ENCODE measurements at places on chromosomes 3 and 15.

- DNase-seq, result no peak
Observed at GRCh38 chr3:41163421-41163820, 35.9 kb upstream of the CTNNB1 start.

GRCh38 chr15:75193272-75193671 lies 8.4 kb upstream of the C15orf39 start:
- DNase-seq, result no peak

DNA sequence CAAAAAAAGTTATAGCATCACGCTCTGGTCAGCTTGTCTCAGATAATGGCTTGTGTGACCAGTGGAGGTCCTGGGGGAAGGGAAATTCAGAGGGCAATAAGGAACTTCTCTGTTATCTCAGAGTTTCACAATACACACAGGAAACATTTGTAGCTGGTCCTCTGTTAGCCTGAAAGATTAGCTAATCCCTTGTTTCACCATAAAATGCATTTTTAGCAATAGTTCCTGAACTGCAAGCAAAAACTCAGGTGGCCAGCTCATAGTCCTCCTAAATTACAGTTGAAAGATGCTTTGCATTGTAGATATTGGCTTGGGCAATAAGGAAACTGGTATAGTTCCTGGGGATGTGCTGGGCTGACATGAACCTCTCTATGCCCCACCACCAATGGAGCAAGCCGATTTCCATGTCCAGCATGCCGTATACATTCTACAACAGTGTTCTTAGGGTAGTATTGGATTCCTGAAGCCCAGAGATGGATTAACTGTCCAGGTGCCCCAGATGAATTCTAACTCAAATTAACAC lies 141.5 kb upstream of the TBL1XR1 start:
- DNase-seq, result no peak

DNA sequence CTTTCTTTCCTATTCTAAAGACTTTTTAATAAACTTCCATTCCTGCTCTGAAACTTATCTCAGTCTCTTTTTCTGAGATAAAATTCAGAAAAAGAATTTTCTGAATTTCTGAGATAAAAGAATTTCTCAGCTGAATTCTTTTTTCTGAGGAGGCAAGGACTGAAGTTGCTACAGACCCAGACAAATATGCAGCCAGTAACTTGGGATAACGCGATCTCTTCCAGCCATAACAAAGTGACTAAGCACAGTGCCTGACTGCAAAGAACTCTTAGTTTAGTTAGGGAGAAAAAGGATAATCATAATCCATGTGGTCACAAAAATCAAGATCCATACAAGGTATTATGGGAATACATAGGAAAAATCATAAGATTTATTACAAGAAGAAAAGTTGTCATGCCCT lies 222.0 kb upstream of the GAP43 start:
- no peak for DNase-seq

DNA sequence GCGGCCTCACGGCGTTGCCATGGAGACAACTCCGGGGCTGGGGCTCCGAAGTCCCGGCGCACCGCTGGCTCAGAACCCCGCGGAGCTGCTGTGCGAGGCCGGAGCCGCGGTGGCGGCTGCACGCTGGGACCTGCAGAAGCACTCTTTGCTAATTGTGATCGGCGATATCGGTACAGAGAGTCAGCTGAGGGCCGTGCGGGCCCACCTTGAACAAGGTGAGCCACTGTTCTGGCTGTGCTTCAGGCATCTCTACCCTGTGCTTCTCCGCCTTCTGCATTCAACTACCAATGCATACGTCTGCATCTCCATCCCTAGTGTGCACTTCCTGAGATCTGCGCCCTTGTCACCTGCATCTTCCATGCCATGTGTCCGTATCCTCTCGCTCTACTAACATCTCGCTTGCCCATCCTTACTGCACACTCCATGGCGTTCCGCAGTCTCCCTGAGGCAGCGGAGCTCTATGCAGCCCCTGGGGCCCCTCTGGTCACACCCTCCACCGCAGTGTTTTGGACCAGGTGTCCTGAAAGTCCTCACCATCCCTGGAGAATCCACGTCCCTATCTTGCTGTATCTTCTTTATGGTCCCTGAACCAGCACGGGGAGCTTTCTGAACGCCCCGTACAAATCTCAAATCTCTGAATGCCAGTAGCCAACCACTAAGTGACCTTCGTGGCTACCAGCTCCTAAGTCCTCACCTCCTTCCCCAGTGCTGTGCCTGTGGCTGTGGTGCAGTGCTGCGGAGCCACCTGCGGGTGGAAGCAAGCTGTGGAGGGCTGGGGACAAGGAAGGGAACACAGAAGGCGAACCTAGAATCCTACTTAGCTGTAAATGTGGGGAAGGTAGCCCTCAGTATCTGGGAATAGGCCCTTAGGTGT lies 6.2 kb upstream of the MAP1A start:
- DNase-seq, result peak; percentile 53

GRCh38 chr3:171640520-171641412 lies 169.5 kb downstream of the PLD1 start:
- no peak for DNase-seq

GRCh38 chr15:64527263-64527984 lies 67.0 kb downstream of the ZNF609 start:
- no peak for DNase-seq

DNA sequence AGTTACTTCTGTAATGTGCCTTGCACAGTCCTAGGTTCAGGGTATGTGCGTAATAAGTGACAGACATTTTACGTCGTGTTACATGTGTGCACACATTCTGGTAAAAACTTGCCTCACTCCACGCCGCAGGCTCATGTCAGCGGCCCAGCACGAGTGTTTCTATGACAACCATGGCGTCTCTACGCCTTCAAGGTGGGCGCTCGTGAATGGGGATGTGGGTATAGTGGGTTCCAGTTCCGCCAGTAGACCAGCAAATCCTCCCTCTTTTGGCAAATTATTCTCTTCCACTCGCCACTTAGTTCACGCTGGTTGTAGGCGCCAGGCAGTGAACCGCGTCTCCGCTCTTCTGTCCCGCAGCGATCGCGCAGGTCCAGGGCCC lies 40.3 kb downstream of the CHST14 start:
- DNase-seq, result no peak

DNA sequence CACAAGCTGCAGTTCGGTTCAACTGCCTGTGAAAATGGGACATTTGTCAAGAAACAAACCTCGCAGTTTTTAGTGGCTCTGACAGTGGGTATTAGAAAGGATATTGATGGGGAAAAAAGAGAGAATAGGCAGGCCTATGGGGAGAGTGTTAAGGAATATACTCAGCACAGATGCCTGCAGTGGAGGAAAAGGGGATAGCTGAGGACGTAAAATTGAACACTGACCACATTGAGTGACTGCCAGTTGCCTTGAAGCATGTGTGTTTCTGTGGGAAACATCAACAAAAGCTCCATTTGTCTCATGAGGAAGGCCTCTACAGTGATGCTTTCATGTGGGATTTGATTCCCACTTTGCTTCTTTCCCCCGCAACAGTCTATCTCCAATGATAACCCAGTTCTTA lies 1042.1 kb downstream of the TUSC7 start:
- DNase-seq, result no peak

- DNase-seq, result peak; percentile 2
Observed at GRCh38 chr3:78978037-78978436, 789.8 kb downstream of the ROBO1 start.

- no peak for DNase-seq
Observed at GRCh38 chr3:55882006-55882405, 394.9 kb upstream of the WNT5A start.

GRCh38 chr15:85913461-85913860 lies 118.7 kb upstream of the KLHL25 start:
- no peak for DNase-seq

DNA sequence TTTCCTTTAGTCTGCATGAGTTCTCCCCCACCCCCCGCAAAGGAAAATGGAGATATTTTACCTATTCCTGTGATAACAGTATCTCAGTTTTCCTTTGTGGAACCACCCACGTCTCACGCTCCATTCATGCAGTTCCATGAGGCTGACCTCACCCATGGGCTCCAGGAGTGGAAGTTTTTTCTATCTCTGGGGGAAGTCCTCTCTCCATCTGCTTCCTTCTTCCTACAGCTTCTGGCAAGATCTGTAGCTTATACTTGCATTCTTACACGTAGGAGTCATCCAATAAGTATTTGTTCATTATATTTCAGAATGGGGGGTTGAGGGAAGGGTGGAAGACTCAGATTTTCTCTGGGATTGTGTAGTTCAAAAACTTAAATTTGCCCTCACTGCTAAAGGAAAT lies 5.8 kb upstream of the GLCE start:
- no peak for DNase-seq

GRCh38 chr3:171417813-171418212 lies 42.4 kb downstream of the TNIK start:
- DNase-seq, result no peak

DNA sequence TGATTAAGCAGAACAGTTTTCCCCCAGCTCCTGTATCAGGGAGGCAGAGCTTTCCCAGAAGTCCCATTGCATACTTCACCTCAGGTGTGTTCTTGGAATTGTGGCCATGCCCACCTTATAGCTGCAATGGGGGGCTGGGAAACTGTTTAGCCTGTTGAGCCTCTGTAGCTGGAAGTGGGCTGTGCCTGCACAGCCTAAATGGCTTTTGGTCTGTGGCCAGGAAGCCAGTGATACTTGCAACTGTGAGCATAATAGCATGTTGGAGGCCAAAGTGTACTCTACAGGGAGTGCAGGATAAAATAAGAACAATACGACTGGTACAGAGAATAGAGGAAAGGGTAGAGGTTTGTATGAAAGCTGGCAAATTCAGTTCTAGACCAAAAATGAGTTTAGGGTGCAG lies 248.5 kb downstream of the PTPRG start:
- no peak for DNase-seq

DNA sequence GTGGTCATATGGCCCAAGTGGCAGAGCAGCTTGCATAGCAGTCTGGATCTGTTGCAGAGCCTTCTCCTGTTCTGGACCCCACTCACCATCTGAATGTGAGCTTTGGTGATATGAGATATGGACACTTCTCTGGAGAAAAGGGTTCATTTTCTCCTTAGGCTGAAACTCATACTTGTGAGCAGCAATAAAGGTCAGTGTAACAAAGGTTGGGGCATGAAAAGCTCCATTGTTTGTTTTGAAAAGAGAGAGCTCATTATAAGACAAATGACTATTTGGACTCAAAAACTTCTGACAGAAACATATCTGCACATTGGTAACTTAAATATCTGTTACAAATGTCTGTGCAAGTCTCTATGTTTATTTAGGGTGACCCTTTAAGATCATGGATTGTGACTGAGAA lies 517.3 kb downstream of the MFSD1 start:
- DNase-seq, result no peak

GRCh38 chr3:188367678-188368077 lies 213.7 kb downstream of the LPP start:
- DNase-seq, result no peak

DNA sequence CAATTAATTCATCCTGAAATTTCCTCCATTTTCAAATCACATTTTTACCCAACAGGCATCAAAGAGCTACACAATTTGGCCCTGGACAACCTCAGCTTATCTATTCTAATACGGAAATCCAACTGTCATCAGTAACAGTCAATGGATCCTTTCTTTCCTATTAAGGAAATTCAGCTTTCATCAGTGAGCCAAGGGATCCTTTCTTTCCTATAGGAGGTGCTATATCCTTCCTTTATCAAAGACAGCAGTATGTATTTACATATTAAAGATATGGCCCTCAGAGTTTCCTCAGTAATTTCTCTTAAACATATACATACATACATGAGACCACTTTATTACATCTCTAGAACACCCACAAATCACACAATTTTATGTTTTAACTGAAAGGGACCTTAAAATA lies 10.1 kb downstream of the DHX36 start:
- DNase-seq, result no peak

- no peak for DNase-seq
Observed at GRCh38 chr3:114299941-114300624, 6.3 kb downstream of the TIGIT start.

DNA sequence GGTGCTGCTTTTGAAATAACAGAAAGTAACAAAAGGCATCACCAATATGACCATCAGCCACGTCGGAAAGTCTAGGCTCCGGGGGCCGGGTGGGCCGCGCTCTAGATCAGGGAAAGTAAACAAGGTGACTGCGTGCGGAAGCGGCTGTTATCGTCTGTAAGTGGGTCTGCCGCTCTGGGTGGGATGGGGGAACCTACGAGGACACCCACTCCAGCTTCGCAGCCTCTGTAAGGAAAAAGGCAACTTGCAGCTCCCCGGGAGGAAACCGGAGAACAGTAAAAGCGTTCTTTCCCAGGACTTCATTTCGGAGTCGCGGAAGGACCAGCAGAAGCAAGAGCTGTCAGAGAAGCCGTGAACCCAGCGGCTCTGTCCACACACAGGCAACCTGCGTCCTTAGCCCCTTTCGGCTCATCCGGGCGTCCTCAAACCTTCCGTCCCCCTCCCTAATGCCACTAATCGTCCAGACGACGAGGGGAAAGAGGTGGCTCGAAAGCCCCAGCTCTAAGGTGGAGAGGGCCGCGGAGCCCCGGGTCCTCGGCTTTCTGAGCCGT lies 461 bp downstream of the XRN1 start:
- peak; percentile 66 for DNase-seq

- no peak for DNase-seq
Observed at GRCh38 chr3:105516972-105517371, 150.3 kb downstream of the ALCAM start.
